Hindlimb muscle (tissue), 1 donor: ENCODE measurements at places on chromosomes 3 and 15. TPM values are rescaled to one million over a fixed set of nuclear protein-coding genes. Genes with fewer than 3 reads are reported as not detected.

GRCh38 chr15:84716036-84716732, at the start of gene SEC11A:
Gene SEC11A (minus strand): TSS chr15:84716139. CDS start chr15:84716075, 64 bp downstream.
- peak; percentile 92 for DNase-seq

DNA sequence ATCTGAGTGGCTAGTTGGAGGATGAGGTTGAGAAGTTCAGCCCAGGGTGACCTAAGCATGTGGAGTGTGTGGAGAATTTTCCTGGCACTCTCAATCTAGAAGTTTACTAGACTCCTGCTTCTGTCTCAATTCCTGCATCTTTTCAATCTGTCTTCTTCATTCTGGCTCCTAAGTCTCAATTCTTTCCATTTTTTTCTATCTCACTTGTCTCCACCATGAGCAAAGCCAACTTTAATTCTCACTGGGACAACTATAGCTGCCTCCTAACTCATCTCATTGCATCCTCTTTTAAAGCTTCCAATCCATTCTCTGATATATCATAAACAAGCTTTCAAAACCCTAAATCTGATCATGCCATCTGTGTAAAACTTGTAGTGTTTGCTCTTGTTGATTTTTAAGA, 569.3 kb downstream of the NAALADL2 start:
- DNase-seq = peak; percentile 49

DNA sequence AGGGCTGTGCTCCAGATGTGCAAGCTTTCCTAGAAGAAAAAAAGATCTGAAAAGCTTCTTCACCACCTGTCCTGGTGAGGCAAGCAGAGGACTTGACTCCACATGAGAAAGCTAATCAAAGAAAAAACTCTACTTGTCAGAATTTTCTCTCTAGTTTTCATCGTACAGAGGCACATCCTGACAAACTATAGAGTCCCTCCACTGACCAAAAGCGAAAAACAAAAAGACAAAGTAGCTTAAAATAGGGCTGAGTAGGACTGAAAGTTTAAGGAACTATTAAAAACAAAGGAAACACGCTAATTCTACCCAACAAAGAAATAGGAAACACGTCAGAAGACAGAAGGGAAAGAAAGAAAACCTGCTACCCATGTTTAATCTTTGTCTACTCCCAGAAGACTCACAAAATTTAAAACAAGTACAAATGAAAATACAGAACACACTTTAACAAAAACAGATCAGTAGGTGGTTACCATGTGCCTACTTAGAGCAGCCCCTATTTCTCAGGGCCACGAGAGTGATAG, 26.5 kb downstream of the NANOGP8 start:
- no peak for DNase-seq

DNA sequence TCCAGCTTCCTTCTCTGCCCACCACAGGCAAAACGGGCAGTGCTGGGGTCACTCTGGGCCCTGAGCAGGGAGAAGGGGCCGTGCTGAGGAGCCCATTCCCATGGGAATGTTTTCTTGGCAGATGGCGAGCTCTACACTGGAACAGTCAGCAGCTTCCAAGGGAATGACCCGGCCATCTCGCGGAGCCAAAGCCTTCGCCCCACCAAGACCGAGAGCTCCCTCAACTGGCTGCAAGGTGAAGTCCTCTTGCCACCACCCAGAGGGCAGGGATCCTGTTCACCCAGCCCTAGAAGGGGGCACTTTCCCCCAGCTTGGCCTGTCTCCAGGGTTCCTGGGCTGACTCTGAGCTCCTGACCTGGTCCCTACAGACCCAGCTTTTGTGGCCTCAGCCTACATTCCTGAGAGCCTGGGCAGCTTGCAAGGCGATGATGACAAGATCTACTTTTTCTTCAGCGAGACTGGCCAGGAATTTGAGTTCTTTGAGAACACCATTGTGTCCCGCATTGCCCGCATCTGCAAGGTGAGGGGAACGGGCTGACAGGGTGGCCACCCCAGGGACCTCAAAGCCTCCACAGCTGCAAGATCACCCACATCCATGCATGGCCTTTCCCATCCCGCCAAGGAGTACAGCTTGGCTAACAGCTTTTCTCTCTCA, 12.4 kb downstream of the CIB1 start:
- peak; percentile 50 for DNase-seq

DNA sequence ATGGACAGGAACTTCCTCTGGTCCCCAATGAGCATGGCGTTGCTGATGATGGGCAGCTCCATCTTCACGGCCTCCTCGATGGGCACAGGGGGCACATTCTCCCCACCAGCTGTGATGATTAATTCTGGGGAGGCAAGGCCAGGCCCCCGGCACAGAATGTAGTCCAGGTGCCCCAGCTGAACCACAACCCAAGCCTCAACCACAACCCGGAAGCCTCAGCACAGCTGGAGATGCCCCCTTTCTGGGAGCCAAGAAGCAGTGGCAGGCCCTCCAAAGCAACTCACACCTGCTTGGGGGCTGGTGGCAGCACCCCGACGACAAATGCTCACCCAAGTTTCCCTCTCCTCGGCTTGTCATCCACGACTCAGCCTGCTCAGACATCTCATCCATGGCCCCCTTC, 25.2 kb downstream of the IDH3A start:
- no peak for DNase-seq

DNA sequence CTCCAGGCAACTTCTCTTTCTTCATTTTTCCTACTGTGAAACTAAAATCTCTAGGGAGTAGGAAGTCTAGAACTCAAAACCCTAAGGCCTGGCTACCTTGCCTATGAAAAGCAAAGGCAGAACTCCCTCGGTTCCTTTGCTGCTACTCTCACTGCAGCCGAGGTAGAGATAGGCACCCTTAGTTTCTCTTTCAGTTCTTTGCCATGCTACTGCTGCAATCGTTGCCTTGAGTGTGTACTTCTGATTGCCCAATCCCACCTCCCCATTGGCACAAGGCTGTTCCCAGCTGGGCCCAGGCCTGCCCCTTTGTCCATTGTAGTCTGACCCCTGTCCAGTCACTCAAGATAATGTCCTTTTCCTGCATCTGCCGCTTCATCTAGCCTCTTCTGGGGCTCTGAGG, 92.3 kb upstream of the MRPS22 start:
- no peak for DNase-seq

DNA sequence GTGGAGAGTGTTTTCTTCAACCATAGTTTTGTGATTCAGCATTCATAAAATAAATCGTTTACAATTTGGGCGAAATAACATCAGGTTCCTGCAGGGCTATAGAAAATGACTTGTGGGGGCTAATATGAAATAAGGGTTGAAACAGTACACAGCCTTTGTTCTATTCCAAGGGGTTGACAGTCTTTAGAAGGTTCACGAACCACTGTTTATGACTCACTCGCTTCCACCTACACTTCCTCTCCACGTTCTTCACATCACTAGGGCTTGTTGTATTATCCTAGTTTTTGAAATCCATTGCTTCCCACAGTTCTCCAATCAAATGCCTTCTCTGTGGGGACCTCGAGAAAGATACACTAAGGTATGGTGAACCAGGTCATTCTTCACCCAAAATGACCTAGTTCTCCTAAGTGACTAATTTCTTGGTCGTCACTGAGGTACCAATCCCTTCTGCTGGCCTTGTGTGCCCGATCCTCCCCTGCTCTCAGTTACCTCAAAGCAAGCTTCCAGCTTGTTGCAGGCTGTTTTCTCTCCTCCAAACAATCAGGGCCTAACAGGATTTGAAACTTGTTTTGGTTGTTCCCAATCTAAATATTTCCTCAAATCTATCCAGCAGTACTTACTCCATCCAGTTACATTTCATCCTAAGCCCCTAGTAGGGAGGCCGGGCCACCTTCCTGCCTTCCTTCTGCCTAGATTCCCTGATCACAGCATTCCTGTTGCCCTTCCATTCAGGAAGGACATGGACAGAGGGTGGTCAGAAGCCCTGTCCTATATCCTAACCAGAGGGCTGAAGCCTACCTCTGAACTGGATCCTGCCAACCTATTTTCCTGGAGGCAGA, 23.1 kb upstream of the TBL1XR1 start:
- DNase-seq = no peak

DNA sequence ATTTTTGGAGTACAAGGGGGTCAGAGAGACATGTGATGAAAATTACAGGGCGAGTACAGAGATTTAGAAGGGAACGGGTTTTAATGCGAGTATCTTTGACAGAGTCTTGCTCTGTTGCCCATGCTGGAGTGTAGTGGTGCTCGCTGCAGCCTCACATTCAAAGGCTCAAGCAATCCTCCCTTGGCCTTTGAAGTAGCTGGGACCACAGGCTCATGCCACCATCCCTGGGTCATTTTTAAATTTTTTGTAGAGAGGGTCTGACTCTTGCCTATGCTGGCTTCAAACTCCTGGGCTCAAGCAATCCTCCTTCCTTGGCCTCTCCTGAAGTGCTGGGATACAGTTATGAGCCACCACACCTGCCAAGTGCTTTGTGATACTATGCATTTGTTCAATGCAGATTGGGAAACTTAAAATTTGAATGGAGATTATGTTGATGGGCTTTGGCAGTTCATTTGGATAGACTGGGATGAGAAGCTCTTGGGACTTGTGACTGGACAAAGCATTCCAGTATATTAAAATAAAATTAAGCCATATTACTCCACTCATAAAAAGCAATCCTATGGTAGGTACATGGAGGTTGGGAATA, 4.0 kb upstream of the LMLN start:
- no peak for DNase-seq

- DNase-seq = no peak
Observed at GRCh38 chr3:13607821-13608597, 59.1 kb downstream of the FBLN2 start.

DNA sequence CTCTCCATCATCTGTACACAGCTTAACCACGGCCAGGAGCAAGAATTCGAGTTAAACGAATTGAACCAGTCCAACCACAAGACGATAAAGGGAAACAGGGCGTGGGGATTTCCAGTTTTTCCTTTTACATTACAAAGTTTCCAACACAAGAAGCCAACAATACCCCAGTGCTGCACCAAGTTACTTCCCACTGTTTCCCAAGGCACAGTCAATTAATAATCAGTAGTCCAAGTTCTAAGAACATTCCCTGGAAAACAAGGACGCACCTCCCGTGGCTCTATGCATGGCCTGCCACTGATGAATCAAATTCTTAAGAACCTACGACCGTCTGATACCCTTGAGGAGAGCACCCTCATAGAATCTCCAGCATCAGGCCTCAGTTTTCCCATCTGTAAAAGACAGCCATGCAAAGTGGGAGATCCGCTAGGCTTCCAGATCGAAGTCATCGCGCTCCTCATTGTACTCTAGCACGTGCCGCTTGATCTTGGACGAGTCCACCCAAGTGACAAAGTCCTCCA, 774 bp downstream of the IMP3 start:
- DNase-seq = no peak

GRCh38 chr3:37236024-37236423, 61.6 kb upstream of the LRRFIP2 start:
- no peak for DNase-seq

GRCh38 chr15:56653107-56653506, 80.2 kb downstream of the ZNF280D start:
- peak; percentile 38 for DNase-seq

- DNase-seq = no peak
Observed at GRCh38 chr3:153050978-153051377, 111.0 kb upstream of the RAP2B start.

DNA sequence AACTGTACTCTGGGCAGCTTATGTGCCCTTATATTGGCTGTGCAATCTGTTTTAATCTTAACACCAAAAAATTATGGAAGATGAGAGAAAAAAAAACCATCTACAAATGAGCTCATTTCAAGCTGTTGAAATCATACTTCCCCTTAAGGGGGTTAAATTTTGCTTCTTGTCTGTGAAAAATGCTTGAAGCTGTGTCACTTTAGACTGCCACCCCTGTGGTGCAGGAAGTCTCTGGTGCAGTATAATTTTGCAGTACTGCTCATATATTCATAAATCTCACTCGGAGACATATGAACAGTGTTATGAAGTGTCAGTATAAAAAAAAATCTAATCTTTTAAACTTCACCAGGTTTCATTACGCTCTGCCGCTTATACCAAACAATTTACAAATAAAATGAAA, 30.4 kb upstream of the FEZF2 start:
- DNase-seq = no peak

GRCh38 chr3:101890716-101891115, 41.4 kb downstream of the NFKBIZ start:
- DNase-seq = no peak

- DNase-seq = peak; percentile 81
Observed at GRCh38 chr3:65170390-65171042, 482.7 kb upstream of the ADAMTS9 start.

DNA sequence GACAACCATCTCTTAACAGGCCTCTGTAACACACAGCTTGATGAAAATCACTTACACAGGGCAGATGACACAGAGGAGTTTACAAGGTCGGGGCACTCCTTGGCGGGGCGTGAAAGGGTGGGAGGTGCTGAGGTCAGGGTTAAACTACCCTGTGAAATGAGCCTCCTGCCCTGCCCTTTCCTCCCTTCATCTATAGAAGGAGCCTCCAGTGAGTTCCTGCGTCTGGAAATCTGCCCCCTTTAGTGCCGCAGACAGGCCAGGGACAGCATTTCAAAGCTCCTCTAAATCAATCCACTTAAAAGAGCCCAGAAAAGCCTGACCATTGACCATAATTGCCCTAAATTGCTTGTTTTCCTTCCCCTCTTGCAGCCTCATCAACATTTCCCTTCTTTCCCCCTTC, 1.9 kb downstream of the ROBO1 start:
- DNase-seq = no peak

DNA sequence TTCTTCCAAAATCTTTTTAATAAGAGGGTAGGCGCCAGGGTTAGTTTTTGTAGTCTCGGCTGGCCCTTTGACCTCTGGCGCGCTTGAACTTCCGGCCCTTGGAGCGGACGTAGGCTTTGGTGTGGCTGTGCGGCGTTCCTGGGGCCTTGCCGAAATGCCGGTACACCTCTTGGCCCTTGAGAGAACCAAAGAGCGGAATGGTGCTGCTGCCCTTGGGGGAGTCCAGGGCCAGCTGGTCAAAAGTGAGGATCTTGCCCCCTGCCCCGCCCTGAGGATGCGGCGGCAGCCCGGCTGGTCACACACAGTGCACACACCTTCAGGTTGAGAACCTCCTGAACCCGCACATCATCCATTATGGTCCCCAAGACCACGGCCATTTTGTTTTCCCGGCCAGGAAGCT, 20.0 kb upstream of the CHRNB4 start:
- no peak for DNase-seq

GRCh38 chr15:90062023-90062442, 40.2 kb downstream of the IDH2 start:
- peak; percentile 52 for DNase-seq

DNA sequence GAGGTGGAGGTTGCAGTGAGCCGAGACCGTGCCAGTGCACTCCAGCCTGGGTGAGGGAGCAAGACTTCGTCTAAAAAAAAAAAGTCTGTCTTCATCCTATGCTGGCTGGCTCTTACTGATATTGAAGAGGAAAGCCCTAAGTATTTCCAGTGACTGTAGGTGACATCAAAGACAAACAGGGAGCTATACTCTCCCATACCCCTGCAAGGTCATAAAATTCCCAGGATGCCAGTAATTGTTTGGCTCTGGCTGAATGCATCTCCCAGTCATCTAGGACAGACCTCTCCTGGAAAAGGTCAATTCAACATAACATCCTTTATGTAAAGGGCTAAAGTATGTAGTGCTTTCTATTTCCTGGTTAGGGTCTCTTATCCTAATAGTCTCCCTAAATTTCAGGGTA, 8.0 kb downstream of the ZBBX start:
- DNase-seq = no peak

Gene UROC1
- polyA plus RNA-seq = 0.14 TPM

Gene SMCO1
- polyA plus RNA-seq = 1.5 TPM

Gene POC1A
- polyA plus RNA-seq = 4.2 TPM

Gene NAALADL2
- 5.5 TPM for polyA plus RNA-seq
